Urinary bladder (tissue), 4 donors: ENCODE measurements at places on chromosomes 4 and X. TPM values are rescaled to one million over a fixed set of nuclear protein-coding genes. Genes with fewer than 3 reads are reported as not detected.
A peak's percentile ranks its signal among the peaks of the same experiment; 100 is the strongest.

DNA sequence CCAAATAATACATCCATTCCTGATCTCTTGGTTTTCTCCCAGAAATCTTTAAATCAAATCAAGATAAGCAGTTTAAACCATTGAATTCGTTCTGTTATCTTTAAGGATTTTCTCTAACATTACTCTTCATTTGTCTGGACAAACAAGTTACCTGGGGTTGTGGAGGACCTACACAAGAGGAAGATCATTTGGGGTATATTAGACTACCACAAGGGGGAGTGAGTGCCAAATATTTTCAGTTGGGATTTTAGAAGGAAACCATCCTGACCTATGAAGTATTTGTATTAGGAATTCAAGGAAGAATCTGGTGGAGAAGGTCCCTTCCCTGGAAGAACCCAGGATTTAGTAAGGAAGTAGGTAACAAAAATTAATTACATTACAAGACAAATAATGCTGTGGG lies 12.0 kb upstream of the DCHS2 start:
- no peak for DNase-seq

DNA sequence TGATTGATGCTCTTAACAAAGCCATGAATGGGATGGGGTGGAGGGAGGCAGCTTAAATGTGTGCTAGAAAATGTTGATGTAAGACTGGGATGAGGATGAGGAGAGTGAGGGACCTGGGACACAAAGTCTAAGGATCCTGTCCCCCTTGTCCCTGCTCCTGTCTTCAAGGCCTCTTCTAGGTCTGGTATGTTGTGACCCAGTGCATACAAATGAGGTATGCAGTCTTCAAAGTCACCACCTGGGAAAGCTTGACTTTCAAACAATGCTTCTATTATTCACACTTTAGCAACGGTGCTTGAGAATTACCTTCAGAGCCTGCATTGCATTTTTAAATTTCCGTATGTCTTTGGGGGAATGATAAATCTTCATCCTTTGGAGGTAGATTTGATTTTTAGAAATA lies 88.4 kb upstream of the SLC34A2 start:
- DNase-seq: no peak

DNA sequence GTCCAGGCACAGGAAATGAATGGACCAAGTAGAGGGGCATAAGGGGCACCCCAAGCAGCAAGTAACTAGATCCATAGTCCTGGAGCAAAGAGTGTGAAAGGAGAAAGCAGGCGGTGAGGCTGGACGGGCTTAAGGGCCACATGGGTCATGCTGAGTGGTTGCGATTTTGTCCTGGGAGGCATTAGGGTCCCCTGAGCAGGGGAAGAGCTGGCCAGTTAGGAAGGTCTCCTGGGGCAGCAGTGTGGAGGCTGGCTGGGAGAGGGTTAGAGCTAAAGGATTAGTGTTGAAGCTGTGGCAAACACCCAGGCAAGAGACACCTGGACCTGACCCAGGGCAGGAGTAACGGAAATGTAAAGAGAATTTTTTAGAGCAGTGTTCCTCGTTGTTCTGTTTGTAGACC lies 26.5 kb downstream of the MYOZ2 start:
- no peak for DNase-seq

DNA sequence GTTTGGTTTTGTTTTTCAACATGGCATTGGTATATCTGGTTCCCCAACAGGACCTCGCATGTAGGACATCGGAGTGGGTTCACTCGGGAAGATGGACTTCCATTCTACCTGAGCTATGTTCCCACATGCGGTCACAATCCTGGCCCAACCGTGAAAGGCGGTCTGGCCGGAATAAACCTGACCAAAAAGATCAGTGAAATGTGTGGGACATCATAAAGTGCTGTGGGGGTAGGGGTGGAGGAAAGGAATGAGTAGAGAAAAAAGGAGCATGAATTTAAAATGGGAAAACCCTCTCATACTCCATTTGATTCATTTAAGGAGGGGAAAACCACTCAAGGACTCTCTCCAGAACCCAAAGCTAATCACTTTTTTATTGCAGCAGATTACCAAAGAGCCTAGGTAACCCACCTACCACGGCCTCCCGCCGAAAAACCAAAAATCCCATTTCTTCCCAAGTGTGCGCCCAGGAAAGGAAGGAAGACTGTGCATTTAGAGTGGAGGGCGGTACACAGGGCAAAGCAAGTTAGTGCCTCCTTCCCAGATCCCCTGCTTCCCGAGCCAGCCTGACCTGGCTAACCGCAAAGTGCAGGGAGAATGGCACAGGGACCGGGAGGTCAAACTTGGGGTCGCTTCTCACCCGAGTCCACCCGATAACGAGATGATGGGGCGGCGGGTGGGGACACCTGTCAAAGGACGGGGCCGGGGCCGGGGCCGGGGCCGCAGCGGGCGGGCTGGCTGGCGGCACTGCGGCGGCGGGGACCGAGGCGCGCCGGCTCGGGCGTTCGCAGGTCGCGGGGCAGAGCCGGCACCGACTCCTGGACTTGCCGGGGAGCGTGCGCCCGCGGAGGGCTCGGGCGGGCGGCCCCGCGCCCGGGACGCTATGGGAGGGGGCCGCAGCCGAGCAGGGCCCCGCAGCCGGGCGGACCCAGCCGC lies 669 bp downstream of the TMEM150C start:
- no peak for DNase-seq

Gene PNMA6A
- 1.7 TPM for total RNA-seq

DNA sequence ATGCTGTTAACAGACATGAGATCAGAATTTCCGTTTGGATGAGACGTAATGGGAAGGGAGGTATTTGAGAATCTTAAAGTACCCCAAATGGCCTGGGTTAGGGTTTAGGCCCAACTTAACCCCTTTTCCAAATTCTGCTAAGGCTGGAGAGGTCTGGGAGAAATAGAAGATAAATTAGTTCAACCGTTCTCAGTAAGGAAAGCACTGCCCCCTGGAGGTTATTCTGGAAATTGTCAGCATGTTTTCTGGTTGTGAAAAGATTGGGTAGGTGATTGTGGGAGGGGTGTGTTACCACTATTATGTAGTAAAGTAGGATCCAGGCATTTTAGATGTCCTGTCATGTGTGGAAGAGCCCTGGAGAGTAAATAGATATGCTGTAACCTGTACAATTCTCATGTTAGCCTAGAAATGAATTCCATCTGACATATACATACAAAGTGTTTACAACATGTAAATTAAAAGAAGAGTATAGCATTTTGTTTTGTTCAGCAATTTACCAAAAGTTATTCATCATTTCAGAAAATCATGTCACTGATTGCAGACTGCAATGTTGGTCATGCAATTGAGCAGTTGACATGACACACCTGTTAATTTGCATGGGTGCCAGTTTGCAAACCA lies 26.8 kb upstream of the GRXCR1 start:
- DNase-seq: no peak

- DNase-seq: no peak
These were observed 4.8 kb upstream of the SH3BP2 start for GRCh38 chr4:2788101-2788500.

Gene PWWP3B
- total RNA-seq: 4.4 TPM

Gene RHOXF2
- not detected for total RNA-seq

- no peak for DNase-seq
These were observed 4.7 kb downstream of the PTTG2 start for GRCh38 chr4:37964734-37965457.

- no peak for DNase-seq
These were observed 108.6 kb upstream of the ARX start for GRCh38 chrX:25124391-25124790.

Gene OPRPN
- total RNA-seq: not detected

DNA sequence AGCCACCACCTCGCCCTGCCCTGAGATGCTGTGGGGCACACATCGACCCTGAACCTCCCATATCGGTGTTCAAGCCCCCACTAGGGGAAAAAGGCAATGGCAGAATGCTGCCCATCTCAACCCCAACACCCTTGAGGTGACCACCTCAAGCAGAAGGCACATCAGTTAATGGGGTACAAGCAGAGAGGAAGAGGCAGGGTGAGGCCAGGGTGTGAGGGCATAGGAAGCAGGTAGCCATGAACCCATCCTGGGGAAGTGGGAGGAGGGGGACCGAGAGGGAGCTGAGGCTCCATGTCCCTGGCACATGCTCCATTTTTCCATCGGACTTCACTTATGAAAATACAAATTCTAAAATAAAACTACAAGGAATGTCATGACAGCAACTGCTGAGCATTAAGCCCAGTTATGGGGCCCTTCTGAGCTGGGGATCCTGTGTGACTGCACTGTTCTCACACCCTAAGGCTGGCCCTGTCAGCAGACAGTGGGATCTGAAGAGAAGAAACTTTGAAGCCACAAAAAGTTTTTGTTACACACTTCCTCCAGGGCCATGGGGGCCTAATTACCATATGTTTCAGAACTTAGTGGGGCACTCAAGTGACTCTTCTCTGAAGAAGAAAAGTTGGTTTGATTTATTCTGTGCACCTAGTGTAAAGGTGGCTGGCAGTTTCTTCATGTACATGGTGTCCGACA lies 68.2 kb upstream of the FAM241A start:
- no peak for DNase-seq

- no peak for DNase-seq
These were observed 893 bp upstream of the GAB3 start for GRCh38 chrX:154751669-154752271.

Gene TEC
- total RNA-seq: 2.6 TPM

DNA sequence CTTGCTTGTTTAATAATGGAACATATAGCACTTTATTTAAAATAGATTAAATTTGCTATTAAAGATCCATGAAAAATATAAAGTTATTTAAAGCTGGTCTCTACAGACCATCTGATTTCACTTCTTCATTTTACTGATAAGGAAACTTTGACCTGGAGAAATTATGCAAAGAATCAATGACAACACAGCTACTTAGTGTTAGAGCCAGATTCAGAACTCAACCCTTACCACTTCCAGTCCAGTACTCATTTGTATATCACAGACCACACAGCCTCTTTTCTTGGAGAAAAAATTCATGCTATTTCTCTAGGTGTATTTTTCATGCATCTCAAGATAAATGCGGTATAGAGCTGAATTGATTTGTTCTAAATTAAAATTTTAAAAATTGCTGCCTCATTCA lies 34.0 kb downstream of the WDFY3 start:
- no peak for DNase-seq

Gene TCEAL6
- not detected for total RNA-seq

GRCh38 chrX:123173833-123174232 lies 10.2 kb upstream of the GRIA3 start:
- no peak for DNase-seq

DNA sequence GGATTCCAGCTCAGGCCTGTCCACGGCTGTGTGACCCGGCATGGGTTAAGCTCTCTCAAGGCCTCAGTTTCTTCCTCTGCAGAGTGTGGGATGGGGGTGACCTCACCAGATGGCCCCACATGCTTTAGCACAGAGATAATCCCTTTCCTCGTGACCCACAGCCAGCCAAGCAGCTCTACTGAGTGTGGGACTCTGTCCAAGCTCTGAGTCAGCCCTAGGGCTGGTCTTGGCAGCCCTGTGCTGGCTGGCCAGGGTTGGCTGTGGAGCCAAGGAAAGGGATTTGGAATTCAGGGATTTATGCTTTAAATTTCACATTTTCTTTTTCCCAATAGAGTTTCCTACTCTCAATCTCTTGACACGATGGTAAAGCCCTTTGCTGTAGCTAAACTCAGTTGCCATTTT lies 19.7 kb upstream of the SPON2 start:
- peak; percentile 74 for DNase-seq

- DNase-seq: no peak
These were observed 341.4 kb upstream of the NOCT start for GRCh38 chr4:138674209-138674608.

Gene TRMT2B
- 16.5 TPM for total RNA-seq

DNA sequence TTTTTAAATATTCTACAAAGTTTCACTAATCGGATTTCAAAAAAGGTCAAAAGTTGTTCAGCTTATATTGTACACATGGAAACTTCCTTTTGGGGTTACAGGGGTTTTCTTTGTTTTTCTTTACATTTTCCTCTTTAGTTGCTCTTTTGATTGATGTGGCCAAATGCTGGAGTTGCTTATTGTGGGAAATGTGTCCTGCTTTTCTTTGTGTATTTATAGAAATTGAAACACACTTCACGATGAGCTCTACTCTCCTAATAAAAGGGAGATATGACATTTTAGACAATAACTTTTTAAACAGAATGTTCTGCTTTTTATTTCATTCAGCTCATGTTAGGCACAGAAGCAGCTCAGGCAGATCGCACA lies 50.7 kb upstream of the SPRY1 start:
- no peak for DNase-seq

DNA sequence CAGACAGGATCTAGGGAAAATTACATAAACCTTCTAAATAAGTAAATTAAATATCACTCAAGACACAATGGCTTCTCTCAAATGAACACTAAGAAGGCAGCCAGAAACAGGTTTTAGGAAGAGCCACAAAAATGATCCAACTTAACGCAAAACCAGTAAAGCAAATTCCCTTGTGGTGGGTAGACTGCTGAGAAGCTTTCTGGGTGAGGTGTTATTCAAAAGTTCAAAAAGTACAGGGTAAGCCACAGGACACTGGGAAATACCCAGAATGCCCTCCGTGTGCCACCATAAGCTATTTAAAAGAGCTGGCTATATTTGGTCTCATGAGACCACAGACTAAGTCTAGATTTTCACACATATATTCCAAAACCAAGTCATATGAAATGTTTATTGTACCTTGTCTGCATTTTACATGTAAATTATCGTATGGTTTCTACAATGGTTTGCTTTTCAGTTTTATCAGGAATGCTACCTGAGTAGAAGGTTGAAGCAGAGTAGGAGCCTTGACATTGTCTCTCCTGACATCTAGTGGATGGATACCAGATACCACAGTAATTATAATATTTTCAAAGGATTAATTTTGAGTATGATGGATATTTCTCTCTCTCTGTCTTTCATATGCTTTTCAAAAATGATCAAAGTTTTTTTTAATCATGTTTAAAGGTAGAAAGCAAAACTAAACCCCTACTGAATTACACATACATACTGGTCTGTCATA lies 109.3 kb upstream of the KLHL13 start:
- no peak for DNase-seq
